ENCODE measurements at places on chromosomes 12 and 14.
A peak's percentile ranks its signal among the peaks of the same experiment; 100 is the strongest.

- no peak for DNase-seq
Observed at GRCh38 chr12:6547987-6548386, 7.9 kb downstream of the IFFO1 start.

DNA sequence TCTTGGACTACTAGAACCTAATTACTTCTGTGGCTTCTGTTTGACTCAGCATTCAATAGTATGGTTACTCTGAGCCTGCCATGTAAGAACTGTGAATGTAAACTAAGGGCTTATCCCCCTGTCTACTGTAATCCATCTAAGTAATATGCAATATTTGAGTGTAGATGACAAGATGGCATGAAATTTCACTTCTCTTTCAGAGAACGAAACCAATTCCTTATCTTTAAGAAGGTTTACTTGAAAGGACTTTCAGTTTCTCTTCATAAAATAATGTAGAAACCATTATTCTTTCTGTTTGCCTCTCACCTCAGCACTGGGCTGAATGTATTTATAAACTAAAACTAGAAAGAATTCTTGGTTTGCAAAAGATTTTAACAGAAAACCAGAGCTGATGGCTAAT, 60.4 kb upstream of the ARID2 start:
- DNase-seq, result no peak

- no peak for DNase-seq
Observed at GRCh38 chr14:81655423-81656314, 122.0 kb upstream of the SEL1L start.

- peak; percentile 96 for DNase-seq
Observed at GRCh38 chr12:103373088-103373523, 122.7 kb downstream of the C12orf42 start.

- DNase-seq, result no peak
Observed at GRCh38 chr12:46265734-46266133, 3.1 kb downstream of the SLC38A1 start.

DNA sequence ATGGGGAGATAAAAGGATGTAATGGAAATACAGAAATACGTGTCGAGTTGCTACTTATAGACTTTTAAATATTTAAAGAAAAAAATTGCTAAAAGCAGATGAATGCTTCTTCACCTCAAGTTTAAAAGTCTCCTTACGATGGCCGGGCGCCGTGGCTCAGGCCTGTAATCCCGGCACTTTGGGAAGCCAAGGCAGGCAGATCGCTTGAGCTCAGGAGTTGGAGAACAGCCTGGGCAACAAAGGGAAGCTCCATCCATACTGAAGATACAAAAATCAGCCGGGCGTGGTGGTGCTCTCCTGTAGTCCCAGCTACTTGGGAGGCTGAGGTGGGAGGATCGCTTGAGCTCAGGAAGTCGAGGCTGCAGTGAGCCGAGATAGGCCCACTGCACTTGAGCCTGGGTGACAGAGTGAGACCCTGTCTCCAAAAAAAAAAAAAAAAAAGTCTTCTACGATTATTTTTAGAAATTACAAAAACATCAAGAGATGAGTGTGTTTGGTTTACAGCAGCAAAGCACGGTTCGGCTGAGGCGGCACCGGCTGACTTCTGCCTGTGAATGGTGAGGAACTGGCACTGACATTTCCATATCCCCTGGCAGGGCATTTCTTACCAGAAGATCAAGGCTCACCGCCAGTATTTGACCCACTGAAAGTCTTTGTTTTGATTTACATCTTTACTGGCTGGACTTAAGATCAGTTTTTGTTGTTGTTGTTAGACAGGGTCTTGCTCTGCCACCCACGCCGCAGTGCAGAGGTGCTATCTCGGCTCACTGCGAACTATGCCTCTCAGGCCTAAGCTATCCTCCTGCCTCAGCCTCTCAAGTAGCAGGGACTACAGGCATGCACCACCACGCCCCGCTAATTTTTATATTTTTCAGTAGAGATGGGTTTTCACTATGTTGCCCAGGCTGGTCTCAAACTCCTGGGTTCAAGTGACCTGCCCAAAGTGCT, 3.9 kb upstream of the MTA1 start:
- DNase-seq, result no peak

DNA sequence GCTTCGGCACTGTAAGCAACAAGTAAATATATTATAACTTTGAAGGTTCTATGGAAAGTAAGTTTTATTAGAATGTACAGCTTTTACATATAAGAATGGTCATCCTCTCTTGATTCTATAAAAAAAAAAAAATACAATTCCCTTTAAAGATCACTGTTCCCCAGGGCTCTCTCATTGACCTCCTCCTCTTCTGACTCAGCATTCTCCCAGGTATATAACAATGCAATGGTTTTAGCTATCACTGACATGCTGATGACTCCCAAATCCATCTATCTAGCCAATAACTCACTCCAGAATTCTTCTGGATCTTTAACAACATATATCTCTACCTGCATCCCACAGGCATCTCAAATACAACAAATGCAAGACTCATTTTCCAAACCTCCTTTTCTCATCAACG, 62.7 kb downstream of the EEA1 start:
- DNase-seq, result no peak

DNA sequence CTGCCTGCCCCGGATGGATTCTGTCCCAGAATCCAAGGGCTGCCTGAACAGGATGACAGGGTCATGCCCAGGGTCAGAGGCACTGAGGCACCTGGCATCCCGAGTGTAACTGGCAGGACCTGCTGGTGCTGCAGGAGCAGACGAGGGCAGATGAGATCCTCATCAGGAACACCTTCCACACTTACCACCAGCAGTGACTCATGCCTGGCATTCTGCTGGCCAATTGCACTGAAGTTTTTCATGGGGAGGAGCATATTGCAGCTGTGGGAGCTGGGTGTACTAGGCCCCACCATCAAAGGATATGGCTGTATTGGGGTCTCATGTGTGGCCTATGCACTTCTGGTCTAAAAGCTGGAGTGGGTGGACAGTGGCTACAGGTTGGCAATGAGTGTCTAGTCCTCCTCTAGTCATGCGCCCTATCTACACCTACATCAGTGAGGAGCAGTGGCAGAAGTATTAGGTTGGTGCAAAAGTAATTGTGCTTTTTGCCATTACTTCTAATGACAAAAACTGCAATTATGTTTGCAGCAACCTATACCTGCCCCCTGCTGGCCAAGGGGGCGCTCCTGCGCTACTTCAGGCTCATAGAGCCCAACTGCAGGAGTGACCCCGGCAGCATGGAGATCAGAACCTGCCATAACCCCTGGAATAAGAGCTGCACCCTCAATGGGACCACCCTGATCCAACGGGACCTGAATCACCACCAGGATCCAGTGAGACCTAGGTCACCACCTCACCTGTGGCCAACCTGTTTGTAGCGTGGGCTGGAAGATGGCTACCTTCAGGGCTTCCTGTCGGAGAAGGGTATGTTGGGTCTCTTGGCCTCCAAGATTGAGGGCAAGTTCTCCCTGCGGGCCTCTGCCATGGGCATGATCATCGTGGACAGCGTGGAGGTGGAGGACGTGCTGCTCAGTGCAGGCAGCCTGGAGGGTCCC, 8.0 kb upstream of the C12orf42 start:
- DNase-seq, result peak; percentile 11

DNA sequence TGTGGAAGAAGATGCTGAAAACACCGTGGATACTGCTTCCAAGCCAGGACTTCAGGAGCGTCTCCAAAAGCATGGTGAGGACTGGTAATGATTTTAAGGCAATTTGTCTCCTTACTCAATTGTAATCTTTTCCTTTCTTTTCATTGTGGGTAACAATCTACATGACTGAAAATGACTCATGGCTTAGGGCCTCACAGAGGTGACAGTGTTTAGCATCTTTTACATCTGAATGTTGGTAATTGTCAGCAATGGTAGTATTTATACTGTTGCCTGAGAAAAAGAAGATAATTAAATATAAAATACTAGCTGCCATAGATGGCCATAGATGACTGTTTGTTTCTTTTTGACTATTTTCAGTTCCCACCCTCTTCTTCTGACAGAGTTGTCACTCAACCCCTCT, 31.6 kb downstream of the TULP3 start:
- DNase-seq, result no peak

DNA sequence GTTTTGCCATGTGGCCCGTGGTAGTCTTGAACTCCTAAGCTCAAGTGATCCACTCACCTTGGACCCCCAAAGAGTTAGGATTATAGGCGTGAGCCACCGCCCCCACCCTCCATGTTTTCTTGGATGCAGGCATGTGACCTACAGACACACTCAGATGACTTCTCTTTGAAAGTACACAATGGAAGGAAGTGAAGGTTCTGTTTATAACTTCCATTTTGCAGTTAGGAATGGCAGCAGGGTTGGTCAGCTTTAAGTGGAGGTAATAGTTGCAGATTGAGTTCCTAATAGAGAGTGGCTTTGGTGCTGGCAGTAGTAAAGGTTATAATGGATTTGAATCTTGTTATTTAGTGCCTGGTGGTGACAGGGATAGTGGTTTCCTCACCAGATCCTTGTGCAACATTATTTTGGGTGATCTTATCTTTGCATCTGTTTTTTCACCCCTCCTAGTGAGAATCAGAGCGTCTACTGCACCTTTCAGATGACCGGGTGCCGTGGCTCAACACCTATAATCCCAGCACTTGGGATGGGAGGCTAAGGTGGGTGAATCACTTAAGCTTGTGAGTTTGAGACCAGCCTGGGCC, 15.3 kb downstream of the LARP4 start:
- no peak for DNase-seq

DNA sequence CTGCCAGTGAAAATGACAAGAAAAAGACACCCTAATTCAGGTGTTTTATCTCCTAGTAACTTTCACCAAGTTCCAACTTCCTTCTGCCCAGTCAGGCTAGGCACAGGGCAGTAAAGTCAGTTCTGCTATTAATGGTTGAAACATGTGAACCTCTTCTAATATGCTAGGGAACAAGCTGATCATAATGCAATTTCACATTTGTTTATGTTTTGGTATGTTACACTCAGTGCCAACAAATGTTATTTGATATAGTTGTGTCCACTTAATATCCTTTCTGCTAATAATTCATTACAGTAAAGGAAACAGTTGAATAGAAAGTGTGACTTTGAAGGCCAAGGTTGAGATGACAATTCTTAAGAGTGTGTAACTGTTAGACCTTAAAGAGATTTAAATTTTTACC, 17.2 kb downstream of the NT5DC3 start:
- DNase-seq, result no peak

DNA sequence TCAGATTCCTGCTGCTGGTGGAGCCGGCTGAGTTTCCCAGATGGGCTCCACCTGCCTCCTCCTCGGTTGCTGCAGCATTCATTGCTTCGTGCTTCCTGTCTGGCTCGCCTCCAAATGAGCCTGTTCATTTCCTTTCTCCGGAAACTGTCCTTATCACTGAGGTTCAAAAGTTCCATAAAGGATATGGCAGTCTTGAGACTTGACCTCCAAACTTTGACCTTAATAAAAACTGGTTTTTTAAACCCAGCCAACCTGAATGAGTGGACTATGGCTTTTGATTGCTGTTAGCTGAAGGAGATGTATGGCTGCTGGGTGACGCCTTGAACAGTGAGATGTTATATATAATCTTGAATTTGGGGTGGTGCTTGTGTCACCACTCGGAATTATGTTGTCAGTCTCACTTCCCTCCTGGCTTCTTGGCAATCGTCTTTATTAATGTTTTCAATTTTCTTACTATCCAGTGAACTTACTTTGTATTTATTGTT, 62.7 kb downstream of the RASSF3 start:
- peak; percentile 86 for DNase-seq

DNA sequence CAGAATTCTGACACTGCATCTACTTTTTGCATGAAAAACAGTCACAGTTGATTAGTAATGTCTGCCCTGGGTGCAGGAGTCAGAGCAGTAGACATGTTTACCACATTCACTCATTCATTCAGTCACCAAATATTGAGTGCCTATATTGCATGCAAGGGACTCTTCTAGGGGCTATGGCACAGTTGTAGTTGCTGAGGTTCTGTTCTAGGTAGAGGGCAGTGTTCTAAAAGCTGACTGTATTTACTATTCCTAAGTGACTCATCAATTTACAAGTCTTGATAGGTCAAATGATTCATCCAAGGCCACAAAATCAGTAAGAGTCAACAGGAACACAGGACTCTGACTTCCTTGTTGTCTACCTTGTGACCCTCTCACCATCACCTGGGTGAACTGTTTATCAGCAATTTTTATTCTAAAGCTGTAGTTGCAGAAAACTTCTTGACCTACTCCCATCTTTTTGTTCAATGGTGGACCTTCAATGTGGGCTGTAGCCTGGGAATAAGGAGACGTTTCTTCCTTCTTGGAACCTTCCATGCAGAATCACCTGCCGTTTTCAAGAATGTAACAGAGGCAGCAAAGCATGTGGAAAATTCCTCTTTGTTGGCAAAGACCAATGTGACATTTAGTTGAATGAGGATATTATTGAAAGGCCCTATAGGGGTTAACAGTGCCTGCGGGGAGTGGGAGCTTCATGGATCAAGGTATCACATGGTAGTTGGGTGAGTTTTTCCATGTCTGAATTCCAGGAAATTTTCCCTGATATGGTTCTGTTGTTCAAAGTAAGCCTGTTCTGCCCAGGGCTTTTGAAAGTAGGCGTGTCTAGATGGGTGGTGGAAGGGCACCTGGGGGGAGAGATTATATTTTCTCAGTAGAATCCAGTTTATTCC, 223.2 kb downstream of the KTN1 start:
- no peak for DNase-seq

DNA sequence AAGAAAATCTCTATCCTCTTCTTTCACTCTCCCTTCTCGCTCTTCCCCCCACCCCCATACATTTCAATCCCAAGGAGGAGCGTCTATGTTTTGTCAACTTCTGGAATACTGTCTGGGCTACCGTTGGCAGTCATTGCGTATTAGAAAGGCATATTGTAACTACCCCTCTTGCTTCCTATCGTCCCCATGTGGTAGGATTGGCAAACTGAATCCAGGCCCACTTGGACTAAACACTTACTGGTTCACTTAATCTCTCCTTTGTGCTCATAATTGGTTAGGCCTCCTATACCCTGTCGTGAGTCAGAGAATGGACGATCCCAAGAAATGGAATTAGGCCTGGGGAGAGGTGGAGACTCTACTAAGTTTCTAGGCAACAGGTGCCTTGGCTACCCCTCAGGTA, 68.8 kb upstream of the SLC8A3 start:
- DNase-seq, result peak; percentile 34

DNA sequence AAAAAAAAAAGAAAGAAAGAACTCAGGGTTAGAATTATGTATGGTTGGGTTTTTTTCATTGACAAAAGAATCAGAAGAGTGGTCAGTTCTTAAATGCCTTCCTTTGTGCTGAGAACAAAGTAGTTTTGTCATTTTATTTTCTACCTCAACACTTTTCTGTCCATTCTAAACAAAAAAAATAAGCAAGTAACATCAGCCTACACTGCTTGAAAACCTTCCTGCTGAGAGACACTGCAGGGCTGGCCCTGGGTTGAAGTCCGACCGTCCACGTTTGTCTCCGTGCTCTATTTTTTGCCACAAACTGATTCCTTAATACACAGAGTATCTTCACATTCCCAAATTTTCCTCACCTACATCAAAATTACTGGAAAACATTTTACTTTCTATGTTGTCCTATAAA, 211.6 kb upstream of the PDZRN4 start:
- DNase-seq, result no peak

DNA sequence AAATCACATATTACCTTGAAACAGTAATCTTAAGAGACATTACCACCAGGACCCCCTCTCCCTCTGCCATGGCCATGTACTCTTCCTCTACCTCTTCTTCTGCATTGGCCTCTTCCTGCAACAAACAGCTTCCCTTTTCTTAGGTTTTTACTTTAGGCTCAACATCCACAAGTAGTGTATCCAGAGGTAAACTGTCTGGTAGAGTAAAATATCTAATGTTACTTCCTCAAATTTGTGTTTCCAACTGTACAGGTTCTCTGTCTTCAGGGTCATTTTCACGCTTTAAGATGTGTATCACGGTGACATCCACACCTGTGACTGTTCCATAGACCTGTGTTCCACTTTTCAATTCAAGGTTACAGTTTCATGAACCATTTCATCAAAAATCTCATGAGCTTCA, 13.4 kb downstream of the CDK17 start:
- no peak for DNase-seq

GRCh38 chr12:6548966-6549683, 6.7 kb downstream of the IFFO1 start:
- DNase-seq, result no peak
